ENCODE measurements at places on chromosomes 13 and 19.

GRCh38 chr19:1253514-1254080 lies 5.2 kb downstream of the MIDN start:
- DNase-seq: no peak

DNA sequence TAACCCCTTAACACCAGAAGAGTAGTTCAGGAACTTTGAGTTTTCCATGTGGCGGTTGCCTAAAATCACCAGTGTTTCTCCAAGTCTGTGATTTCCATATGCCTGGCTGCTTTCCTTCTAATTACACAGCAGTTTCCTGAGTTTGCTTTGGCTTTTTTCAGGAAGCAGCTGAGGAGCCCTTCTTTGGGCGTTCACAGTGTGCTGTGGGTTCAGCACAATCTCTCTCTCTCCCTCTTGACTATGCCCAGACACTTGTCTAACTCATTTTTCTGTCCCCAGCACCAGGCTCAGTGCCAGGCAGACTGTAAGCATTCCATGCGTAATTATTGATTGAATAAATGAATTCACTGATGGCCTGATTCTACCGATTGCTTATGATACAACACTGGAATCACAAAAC lies 19.7 kb downstream of the SCEL start:
- no peak for DNase-seq

DNA sequence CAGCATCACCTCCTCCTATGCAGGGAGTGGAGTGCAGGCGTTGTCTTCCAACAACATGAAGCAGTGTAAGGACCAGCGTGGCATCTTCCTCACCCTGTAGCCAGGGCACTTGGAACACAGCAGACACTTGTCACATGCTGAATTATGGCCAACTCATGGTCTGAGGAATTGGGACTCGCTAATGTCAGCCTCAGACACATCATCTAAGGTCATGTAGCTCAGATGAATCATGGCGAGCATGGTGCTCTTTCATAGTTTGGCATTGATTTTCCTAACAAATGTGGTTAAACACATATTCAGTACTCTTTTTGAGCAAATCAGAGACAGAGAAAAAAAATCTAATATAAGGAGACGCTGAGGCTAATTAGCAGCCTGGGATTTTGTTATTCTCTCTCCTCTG lies 99.6 kb upstream of the SGCG start:
- no peak for DNase-seq

GRCh38 chr19:3607303-3608078 lies 816 bp upstream of the TBXA2R start:
- DNase-seq: no peak

DNA sequence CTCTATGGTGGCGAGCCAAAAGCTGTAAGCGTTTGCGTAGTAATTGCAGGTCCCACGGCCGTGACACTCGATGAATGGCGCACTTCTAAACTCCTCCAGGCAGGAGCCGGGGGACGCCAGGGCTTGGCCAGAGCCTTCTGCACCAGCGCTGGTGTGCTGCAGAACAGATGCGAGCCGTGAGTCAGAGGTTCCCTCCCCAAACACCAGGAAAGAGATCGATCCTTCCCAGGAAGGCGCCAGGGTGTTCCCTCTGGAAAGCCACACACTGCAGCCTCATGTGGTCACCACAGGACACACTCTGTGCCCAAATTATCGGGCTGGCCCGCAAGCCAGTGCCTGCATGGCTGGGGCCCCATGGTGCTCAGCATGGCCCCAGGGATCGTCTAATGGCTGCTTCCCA lies 154.6 kb downstream of the COL4A1 start:
- DNase-seq: no peak

- no peak for DNase-seq
Observed at GRCh38 chr19:10677751-10678150, 23.5 kb upstream of the QTRT1 start.

DNA sequence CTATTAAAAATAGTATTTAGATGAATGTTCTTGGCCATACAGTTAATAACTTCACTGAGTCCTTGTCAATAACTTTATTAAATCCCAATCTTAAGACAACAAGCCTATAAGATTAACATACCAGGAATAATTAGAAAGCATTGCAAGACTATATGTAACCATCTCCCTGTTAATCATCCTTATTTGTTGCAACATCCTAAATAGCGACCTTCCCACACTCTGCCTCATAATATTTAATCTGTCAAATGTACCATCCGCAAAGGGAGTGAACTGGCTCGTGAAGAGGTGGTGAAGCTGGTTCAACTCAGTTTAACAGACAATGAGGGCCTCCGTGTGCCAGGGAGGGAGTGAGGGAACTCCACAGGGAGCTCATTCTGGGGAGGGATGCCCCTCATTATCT lies 33.9 kb downstream of the KL start:
- DNase-seq: no peak

Data from NCI-H524 treated with DMSO at 0.1 percent for 48 hours (cell line).